ENCODE measurements at places on chromosomes 5 and 9. TPM values are rescaled to one million over a fixed set of nuclear protein-coding genes. Genes with fewer than 3 reads are reported as not detected.
A peak's percentile ranks its signal among the peaks of the same experiment; 100 is the strongest.

The DAPK1 gene
- 2.0 TPM for total RNA-seq

DNA sequence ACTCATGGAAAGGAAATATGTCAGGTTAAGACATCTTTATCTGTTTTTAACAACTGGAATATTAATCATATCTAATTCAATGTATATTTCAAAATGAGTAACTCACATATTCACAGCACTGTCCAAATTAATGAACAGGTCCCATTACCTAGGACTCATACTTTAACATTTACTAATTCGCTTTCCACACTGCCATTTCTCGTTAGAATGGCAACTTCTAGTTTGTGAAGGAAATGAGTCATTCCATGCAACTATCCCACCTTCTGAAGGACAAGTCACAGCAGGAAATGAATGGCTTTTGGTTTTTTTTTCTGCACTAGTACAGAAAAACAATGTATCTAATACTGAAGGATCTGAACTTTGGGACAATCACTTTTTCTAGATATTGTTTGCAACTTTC is 24.6 kb upstream of the IFNK start:
- peak; percentile 92 for ATAC-seq

GRCh38 chr5:138772986-138773594 is 19.9 kb downstream of the CTNNA1 start:
- no peak for ATAC-seq

DNA sequence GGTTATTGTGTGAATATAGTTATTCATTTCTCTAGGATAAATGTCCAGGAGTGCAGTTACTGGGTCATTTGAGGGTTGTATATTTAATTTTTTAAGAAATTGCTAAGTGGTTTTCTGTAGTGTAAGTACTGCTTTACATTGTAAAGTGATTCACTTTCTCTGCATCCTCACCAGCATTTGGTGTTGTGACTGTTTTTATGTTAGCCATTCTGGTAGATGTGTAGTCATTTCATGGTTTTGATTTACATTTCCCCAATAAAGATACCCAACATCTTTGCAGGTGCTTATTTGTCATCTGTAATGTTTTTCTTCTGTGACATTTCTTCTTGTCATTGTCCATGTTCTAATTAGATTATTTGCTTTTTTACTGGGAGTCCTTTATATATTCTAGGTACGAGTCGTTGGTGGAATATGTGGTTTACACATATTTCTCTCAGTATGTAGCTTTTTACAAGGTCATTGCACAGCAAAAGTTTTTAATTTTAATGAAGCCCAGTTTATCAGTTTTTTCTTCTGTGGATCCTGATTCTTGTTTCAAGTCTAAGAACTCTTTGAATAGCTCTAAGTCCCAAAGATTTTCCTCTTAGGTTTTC is 34.0 kb downstream of the SCGB3A1 start:
- peak; percentile 79 for ATAC-seq

The CNTNAP3B gene
- total RNA-seq: not detected

The CRHBP gene
- total RNA-seq: 0.66 TPM

DNA sequence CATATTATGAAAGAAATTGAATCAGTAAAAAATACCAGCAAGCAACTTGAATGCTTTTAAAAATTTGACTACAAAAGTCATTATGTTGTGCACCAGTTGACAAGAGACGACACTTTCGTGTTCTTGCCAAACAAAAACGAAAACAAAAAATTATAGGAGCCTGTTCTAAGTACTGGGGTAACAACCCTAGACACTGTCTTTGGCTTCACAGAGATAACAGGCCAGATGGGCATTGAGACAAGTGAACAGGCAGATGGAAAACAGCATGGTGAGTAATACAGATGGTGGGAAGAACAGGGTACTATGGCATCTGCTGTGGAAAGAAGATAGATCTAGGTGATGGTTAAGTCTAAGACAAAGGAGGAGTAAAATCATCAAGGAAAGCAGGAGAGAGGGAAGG is 99.0 kb downstream of the CDH12 start:
- no peak for ATAC-seq

The PPP1R26 gene
- total RNA-seq: 3.4 TPM

The ENTREP1 gene
- not detected for total RNA-seq

The KLHL3 gene
- total RNA-seq: 5.3 TPM

GRCh38 chr9:2493109-2493508 is 128.5 kb upstream of the VLDLR start:
- ATAC-seq: no peak

- ATAC-seq: no peak
These were observed 149.0 kb downstream of the AUH start for GRCh38 chr9:91212596-91213243.

DNA sequence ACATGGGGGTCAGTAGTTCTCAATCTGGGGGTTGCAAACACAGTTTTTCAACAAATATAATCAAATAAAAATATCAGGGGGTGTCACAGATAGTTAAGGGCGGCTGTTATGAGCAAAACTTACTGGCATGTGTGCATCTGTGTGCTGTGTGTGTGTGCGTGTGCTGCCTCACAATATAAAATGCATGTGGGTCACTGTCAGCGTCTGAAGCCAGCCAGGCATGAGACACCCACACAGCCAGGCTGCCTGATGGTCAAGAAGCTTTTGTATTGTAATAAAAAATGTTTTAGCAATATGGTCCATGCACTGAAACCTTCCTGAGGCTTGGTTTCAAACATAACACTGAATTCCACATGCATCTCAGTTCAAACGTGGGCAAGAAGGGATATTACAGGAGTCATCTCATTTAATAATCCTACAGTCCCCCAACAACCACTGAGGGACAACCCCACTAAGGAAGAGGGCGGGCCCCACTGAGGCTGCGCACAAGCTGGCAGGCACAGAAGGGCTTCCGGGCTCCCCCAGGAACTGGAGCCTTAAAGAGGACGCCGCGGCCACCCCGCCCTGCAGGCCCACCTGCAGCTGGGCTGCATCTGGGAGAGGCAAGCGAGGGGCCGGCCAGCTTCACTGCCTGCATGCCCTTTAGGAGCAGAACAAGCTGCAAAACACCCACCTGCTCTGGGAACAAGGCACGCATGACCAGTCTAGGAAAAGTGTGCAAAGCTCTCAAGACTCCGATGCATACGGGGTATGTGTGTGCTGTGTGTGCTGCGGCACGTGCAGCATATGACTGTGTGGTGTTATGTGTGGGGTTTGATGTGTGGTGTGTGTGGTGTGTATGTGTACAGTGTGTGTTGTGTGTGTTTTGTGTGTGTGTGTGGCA is 14.1 kb downstream of the SEMA4D start:
- ATAC-seq: peak; percentile 65

The NEURL1B gene
- 1.2 TPM for total RNA-seq

The LHX6 gene
- not detected for total RNA-seq

- ATAC-seq: no peak
These were observed 36.8 kb downstream of the SAXO1 start for GRCh38 chr9:18996211-18996610.

The PCDHGA11 gene
- total RNA-seq: 0.09 TPM

GRCh38 chr5:191036-191948 is at the start of gene LRRC14B:
Gene LRRC14B (plus strand): TSS chr5:191495. CDS start chr5:191539, 44 bp downstream.
- no peak for ATAC-seq

DNA sequence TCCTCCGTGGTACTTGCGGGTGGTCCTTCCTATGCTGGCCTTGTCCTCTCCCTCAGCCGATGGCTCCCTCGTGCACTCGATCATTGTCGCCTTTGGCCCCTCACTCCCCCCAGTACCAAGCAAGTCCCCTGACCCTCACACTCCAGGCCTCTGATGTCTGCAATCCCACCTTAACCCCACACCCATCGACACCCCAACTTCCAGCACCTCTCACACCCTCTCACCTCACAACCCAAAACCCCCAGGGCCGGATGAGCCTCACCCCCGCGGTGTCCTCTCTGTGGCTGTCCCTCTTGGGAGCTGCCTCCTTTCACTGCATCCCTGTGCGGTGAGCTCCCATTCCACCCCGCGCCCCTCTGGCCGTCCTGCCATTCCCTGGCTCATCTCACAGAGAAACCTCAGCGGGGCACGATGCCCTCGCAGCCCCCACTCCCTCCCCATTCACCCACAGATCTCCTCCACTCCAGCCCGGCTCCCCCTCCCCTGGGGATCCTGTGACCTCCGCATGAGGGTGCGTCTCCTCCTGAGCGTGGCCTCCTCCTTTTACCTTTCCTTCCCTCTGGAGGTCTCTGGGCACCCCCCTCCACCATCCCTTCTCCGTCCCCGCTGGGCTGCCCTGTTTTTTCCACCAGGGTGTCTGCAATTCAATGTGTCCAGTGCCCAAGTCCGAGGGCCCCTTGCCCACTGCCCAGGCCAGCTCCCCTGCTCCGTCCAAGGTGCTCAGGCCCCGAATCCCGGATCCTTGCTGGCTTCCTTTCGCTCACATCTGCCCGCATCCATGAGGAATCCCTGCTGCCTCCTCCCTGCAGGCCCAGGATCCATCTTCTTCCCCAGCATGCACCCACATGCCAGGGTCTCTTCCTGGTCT is 15.8 kb upstream of the RNU6ATAC start:
- ATAC-seq: no peak

- no peak for ATAC-seq
These were observed 75.2 kb upstream of the ADAMTS2 start for GRCh38 chr5:179420476-179420875.

- peak; percentile 39 for ATAC-seq
These were observed 1.6 kb upstream of the GADD45G start for GRCh38 chr9:89602978-89603766.

The DIPK1B gene
- total RNA-seq: not detected

The LCN15 gene
- not detected for total RNA-seq

GRCh38 chr5:141734501-141735229 is 52.6 kb upstream of the ARAP3 start:
- ATAC-seq: no peak

The NUP155 gene
- 84.5 TPM for total RNA-seq

- ATAC-seq: no peak
These were observed 197.1 kb downstream of the CDH18 start for GRCh38 chr5:19790829-19791466.

- no peak for ATAC-seq
These were observed 57.4 kb downstream of the LHFPL2 start for GRCh38 chr5:78591138-78591612.

- no peak for ATAC-seq
These were observed 5.1 kb downstream of the EEIG1 start for GRCh38 chr9:127975376-127976315.

The LCN12 gene
- 0.54 TPM for total RNA-seq

The PPP3R2 gene
- total RNA-seq: not detected

The SPATA31C1 gene
- not detected for total RNA-seq

DNA sequence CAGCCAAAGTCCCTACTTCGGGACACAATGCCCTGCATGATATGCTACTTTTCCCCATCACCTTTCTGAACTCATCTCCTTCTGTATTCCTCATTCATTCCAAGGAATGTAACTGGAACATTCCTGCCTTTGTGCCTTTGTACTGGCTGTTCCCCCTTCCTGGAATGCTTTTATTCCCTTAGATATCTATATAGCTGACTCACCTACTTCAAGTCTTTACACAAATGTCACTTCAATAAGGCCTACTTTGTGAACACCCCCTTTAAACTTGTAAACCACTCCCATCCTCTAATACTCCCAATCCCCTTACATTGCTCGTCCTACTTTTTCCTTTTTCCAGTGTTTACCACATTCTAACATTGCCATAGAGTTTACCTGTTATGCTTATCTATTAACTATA is 2.4 kb downstream of the NOL6 start:
- no peak for ATAC-seq

The PCDHA12 gene
- total RNA-seq: not detected

DNA sequence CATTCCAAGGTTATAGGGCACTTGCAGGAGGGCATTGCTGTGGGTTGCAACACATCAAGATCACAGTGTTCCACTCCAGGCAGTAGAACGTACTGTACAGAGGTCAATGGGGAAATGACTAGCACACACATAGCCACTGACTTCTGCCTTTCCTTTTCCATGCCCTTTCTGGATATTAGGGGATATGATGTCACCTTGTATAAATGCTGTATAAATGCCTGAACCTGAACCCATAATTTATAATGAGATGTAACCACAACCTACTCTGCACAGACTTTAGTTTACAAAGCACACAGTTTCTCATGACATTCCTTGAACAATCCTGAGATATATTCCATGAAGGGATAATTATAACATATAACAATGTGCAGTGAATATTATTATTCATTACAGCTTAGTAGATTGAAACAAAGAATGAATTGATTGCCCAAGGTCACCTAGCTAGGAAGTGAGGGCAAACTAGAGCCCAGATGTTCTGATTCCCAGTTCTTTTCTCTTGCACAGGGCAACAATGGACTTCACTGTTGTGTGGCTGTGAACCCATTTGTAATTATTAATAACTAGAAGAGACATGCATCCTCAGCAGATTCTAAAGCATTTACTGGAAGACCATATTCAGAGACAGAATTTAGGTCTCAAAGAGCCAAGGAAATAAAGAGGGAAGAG is 5.6 kb upstream of the ABLIM3 start:
- no peak for ATAC-seq

DNA sequence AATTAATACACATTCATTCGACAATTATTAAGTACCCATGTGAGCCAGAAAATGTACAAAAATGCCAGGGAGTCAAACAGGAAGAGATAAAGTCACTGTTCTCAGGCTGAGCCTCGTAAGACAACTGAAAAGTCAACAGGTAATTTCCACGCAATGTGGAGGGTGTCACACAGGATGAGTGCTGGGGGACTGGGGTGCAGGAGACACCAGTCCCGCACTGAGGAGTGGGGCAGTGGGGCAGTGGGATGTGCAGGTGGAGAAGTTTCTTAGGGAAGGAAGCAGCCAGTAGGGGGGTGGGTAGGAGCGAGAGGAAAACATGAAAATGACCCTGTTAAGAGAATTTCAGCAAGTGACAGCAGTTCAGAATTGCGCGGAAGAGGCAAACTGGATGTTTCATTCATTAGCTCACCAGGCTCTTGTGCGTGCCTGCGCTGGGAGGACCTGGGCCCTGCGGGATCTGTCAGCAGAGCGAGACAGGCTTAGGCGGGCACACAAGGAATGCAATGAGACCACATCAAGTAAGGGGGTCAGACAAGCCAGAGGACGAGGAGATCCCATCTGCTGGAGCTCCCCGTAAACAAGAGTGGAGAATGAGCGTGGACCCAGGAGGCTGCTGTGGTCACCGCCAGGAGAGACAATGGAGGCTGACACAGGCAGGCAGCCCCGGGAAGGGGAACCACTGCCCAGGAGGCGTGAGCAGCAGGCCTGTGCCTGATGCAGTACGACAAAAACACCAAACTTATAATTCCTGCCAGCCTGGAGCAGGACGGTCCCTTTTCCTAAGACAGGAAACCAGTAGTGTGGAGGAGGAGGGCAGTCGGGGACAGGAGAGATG is 21.0 kb downstream of the CAMSAP1 start:
- ATAC-seq: no peak

GRCh38 chr5:43354774-43355173 is 41.6 kb upstream of the HMGCS1 start:
- no peak for ATAC-seq

- ATAC-seq: peak; percentile 83
These were observed 6.3 kb downstream of the SLC12A7 start for GRCh38 chr5:1105350-1106265.

DNA sequence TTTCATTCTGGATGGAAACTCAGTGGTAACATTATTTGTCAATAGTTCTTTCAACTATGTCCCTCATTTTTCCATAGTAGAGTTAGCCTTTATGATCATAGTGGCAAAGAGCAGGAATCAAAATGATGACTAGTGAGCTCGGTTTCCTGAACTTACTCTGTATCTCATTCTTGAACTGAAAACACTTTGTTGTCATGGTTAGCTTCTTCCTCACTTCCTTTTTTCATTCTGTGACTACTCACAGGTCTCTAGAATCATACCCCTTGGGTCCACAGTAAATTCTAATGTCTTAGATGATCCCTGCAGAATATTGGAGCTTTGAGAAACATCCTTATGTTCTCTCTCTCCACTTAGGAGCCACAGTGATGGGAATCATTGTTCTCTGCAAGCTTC is 29.4 kb upstream of the RECK start:
- ATAC-seq: peak; percentile 90

- ATAC-seq: peak; percentile 89
These were observed 1.9 kb upstream of the FIBCD1 start for GRCh38 chr9:130940693-130941576.

- no peak for ATAC-seq
These were observed 1099.2 kb downstream of the CDH18 start for GRCh38 chr5:18888821-18889220.

The NR5A1 gene
- not detected for total RNA-seq
